ENCODE measurements at places on chromosomes 11 and 22.

- DNase-seq: no peak
Observed at GRCh38 chr11:17508791-17509190, 32.1 kb upstream of the ABCC8 start.

DNA sequence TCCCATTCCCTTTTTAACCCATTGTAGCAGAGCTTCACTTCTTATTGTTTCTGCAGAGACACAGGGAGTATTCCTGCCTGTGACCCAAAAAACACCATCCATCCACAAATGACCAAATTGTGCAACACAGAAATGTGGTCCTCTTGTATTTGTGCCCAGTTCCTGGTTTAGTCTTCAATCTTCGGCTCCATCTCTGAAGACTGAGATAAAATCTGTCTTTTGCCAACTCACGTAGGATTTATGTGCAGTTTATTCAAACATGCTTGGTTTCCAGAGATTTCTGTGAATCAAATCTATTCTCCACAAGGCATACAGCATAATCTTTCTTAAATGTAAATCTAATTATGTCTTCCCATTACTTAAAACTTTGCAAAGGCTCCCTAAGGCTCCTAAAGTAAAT, 307.0 kb downstream of the AASDHPPT start:
- DNase-seq: no peak

GRCh38 chr11:64135711-64136110, 30.2 kb downstream of the MACROD1 start:
- no peak for DNase-seq

- no peak for DNase-seq
Observed at GRCh38 chr11:135043434-135043833, 631.4 kb upstream of the B3GAT1 start.

DNA sequence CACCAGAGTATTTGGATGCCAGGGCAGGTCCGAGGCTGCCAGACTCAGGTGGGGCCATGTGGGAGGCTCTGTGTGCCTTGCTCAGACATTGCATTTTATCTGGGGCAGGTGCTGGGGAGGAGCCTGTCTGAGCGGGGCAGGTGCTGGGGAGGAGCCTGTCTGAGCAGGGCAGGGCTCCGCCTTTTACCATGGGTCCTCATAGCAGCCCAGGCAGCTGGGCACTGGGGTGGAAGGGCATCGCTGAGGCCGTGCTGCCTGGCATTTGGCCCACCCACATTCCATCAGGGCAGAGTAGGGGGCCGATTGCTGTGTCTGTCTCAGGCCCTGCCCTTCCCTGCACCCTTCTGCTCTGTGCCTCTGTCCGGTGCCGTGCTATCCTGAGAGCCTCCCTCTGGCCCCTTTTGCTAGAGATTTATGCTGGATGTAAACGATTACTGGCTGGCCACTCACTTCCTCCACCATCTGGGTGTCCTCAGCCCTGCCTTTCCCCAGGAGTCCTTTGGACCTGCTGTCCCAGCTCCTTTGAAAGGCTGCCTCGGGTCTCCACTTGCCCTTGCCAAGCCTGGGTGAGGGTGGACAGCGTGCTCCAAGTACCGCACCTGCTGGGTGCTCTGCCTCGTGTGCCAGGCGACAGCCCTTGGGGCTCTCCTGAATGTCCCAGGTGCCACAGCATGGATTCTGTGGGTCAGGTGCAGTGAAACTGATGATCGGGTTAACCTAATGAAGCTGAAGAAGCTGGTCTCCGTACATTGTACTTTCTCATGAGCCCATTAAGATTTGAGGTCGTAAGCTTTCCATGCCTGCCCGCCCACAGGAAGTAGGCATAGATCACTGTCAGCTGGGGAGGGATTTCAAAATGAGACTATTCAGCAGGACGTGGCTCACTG, 281.6 kb downstream of the TBC1D22A start:
- DNase-seq: no peak

GRCh38 chr22:27101288-27101687, 443.9 kb downstream of the MIAT start:
- no peak for DNase-seq

DNA sequence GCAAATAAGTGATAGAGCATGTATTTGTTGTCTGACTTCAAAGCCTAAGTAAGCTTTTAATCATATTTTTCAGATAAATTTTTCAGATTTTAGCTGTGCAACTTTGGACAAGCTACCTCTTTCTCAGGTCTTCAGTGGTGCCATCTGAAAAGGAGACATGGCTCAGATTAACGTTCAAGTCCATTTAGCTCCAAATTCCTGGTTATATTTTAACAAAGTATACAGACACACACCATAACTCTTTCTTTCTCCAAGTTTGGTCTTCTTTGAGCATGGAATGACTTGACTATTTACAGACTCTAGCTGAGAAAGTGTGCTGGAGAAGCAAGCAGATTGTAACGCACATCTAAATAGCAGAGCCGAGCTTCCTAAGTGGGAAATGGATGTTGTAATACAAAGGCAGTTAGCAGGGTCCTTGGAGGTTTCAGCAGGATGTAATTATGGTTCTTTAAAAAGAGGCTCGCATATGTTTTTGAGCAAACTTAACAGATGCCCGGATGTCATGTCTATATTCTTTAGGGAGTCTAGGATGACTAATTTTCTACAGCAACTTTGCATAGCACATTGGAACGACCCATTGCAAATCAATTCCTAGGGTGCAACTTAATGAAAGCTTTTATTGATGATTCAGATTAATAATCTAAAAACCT, 128.1 kb upstream of the E2F8 start:
- no peak for DNase-seq

DNA sequence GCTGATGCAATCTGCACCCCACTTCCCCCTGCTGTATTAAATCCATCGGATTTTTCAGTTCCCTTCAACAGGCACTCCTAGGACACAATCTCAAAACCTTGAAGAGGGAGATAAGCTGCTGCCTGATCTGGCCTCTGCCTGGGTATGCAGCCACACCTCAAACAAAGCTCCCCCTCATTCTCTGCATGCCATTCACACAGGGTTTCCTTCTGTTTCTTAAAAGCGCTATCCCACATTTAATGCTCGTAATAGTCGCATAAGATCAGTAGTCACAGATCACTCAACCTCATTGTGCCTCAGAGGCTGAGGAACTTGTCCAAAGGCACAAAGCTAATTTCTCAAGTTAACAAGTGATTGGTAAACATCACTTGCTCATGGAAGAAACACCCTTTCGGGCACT, 34.0 kb downstream of the UQCR10 start:
- no peak for DNase-seq

GRCh38 chr11:119592642-119593041, 136.4 kb downstream of the NECTIN1 start:
- no peak for DNase-seq

DNA sequence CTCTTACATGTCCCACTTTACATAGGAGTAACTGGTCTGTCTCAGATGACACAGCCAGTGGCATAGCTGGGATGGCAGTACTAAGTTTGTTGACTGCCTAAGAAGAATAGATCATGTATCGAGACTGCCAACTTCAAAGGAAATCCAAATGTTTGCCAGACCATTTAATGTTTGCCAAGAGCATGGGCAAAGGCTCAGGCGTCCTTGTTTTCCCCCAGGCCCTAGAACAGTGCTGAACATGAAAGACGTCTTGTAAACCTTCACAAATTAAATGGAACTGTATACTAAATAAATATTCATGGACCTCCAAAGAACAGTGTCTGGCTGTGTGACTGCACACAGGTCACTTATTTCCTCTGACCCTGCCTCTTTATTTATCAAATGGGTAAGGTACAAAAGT, 234.7 kb upstream of the CCDC90B start:
- DNase-seq: no peak

GRCh38 chr22:22392131-22392530, 116.4 kb downstream of the ZNF280B start:
- DNase-seq: no peak

- no peak for DNase-seq
Observed at GRCh38 chr11:119700536-119701346, 28.3 kb downstream of the NECTIN1 start.

- no peak for DNase-seq
Observed at GRCh38 chr11:111954154-111954553, 17.0 kb downstream of the DIXDC1 start.

- no peak for DNase-seq
Observed at GRCh38 chr11:67167091-67167490, 48.0 kb downstream of the KDM2A start.

- no peak for DNase-seq
Observed at GRCh38 chr22:28949788-28950187, 66.4 kb downstream of the ZNRF3 start.

- no peak for DNase-seq
Observed at GRCh38 chr11:103050351-103050750, 41.6 kb downstream of the DCUN1D5 start.

- DNase-seq: no peak
Observed at GRCh38 chr22:26684168-26684567, 26.8 kb downstream of the MIAT start.

DNA sequence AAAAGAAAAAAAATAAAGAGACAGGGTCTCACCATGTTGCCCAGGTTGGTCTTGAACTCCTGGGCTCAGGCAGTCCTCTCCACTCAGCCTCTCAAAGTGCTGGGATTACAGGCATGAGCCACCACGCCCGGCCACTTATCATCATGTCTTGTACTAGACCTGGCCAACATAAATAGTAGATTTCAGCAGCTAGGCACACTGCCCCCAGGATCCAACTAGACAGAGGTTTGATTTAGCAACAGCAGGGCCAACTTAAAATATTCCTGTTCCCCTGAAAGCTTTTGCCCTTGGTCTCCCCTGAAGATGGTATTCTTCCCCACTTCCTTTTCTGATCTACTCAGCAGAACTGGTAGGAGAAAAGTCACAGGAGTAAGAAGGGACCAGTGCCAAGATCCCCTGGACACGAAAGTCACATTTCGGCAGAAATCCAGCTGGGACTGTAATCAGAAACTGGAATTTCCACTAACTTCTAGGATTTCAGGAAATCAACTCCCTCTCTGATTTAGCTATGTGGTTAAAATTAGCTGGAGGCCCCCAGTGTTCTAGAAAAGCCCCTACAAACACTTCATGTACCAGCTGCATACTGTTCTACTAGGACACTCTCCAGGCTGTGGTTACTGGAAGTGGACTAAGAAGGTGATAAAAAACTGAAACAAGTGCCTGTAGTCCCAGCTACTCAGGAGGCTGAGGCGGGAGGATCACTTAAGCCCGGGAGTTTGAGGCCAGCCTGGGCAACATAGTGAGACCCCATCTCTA, 8.9 kb upstream of the PPP2R1B start:
- no peak for DNase-seq

DNA sequence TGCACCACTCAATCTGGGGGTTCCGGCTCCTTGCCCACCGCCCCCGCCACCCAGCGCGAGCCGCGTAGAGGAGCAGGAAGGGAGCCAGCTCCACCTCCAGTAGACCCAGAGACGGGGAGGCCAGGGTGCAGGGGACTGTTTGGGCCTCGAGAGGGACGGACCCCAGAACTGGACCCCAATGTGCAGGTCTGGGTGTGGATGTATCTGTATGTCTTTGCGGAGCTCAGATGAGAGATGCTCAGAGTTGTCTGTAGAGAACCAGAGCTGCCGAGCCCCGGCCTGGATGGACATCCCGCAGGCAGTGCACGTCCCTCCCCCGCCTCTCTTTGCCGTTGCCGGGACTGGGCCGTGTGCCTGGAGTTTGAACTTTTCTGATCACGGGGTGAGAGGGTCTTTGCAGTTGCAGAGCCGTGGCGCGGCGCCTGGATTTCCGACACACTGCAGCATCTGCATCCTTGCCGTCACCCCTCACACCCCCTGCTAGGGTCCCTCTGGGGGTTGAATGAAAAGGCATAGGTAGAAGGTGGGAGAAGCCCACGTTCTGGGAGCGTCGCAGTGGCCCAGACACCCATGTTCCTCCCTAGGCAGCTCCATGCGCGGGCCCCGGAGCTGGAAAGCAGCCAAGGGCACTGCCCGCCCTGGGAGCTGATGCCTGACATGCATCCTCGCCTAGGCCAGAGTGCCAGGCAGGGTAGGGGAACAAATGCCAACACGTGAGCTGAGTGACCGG, 105.2 kb downstream of the KCNQ1 start:
- no peak for DNase-seq

- no peak for DNase-seq
Observed at GRCh38 chr11:106197438-106197837, 120.0 kb downstream of the AASDHPPT start.

GRCh38 chr11:40168414-40168813, 1291.0 kb downstream of the LRRC4C start:
- DNase-seq: no peak

GRCh38 chr11:128841461-128842072, 25.5 kb downstream of the KCNJ1 start:
- DNase-seq: no peak

- DNase-seq: no peak
Observed at GRCh38 chr22:22714600-22715335, 70.4 kb downstream of the GGTLC2 start.

- DNase-seq: no peak
Observed at GRCh38 chr11:12459865-12460444, 82.6 kb downstream of the PARVA start.

GRCh38 chr11:36469063-36469462, 41.0 kb downstream of the TRAF6 start:
- no peak for DNase-seq

GRCh38 chr11:28834877-28835276, 726.7 kb downstream of the METTL15 start:
- DNase-seq: no peak

DNA sequence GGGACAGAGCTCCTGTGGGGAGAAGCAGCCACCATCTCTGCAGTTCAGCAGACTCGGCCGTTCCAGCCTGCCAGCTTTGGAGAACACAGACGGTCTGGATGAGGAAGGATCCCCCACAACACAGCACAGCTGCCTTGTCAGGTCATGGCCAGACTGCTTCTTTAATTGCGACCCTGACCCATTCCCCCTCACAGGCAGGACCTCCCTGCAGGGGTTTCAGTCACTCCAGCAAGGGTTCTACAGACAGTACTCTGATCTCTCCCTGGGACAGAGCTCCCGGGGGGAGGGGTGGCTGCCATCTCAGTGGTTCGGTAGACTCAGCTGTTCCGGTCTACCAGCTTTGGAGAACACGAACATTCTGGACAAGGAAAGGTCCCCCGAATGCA, 173.5 kb downstream of the TTC28 start:
- DNase-seq: no peak

- no peak for DNase-seq
Observed at GRCh38 chr11:19984048-19984742, 176.1 kb downstream of the DBX1 start.

DNA sequence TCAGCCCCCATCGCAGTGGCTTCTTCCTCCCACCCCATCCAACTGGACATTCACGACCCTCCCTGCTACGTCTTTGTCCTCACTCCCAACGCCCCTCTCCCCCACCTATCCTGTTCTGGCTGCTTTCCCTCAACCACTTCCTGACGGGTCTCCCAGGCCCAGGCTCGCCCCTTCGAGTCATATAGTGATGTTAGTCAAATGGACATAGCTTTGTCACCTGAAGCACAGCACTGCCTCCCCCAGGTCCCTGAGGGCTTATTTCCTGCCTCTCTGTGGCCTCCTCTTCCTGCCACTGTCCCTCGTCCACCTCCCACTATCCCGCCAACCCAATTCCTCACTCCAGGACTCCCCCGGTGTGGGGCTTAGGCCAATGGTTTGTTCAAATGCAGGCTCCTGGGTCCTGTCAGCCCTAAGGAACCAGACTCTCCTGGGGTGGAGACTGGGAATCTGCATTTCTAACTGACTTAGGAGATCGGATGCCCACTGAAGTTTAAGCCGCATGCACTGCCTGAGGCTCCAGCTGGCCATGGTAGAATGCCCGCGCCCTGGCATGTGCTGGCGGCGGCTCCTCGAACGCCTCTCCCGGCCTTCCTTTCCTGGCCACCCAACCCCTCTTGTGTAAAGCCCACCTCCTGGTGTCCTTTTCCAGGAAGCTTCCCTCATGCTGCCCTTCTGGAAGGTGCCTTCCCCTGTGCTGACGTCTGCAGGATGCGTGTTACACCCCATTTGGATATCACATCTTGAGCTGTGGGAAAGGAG, 18.3 kb downstream of the SUN2 start:
- DNase-seq: no peak

GRCh38 chr11:48041877-48042695, 61.7 kb downstream of the PTPRJ start:
- DNase-seq: no peak

Measured in activated B cell treated with CpG ODN at 0.5 μM for 24 hours (primary cell).